ENCODE measurements at places on chromosomes 1 and 21. TPM values are rescaled to one million over a fixed set of nuclear protein-coding genes. Genes with fewer than 3 reads are reported as not detected.

RPTN gene
- not detected for total RNA-seq

G0S2 gene
- total RNA-seq, result 9.6 TPM

SLC39A1 gene
- 46.8 TPM for total RNA-seq

GRCh38 chr1:121418369-121419049, 233.7 kb downstream of the SRGAP2C start:
- DNase-seq, result no peak

DNA sequence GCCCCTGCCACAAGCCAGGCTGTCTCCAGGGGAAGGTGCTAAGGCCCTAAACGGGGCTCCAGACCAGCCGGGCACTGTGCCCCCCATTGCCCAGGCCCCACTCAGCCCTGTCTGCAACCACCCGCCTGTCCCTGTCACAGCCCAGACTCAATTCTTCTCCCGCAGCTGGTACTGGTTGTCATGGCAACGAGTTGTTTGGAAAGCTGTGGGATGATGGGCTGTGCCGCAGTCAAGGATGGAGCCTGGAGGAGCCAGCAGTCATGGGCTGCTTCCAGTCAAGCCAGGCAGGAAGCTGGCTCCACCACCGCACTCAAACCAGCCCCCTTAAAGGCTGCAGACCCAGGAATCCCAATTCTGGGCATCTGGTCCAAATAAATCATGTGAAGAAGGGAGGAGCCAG, 4.2 kb downstream of the SPOCD1 start:
- DNase-seq, result no peak

GRCh38 chr1:175477786-175478185, 265.6 kb downstream of the TNR start:
- no peak for DNase-seq

GRCh38 chr1:86798608-86799291, 94.4 kb downstream of the SH3GLB1 start:
- DNase-seq, result no peak

Measured in liver (tissue), 10 donors.